ENCODE measurements at places on chromosomes 13 and 19.

GRCh38 chr13:35598790-35599369 is 122.4 kb upstream of the MAB21L1 start:
- DNase-seq, result no peak

DNA sequence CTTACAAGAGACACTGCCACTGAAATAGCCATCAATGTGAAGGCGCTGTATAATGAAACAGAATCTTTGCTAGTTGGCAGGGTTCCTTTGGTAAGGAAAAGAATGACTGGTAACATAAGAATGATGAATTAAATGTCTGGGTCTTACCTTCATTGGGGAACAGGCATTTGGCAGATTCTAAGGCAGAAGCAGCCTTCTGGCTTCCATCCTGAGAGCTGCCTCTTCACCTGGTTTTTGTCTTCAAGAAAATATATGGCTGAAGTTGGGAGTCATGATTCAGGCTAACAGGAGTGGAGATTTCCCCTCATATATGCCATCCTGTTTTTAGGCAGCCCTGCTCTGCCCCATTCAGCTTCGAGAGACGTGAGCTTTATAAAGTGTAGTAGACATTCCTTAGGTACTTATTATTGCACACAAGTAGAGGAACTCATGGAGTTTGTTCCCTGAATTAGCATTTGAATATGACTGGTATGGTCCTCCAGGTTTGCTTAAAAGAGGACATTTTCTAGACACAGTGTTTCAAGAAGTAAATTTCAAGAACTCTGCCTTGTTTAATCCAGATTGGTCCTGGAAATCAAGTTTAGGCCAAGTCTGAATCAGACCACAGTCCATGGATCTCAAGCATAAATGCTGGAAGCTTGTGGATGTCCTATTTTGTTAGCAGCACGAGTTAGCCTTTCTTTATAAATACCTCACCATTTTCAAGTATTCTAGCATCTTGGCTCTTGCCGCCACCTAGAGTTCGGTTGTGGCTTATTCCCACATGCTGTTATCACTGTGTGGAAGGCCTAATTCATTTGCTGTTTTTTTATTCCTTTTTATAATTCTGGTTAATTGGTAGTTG is 56.2 kb upstream of the AKAP11 start:
- no peak for DNase-seq

- no peak for DNase-seq
Measured at GRCh38 chr13:33281951-33282595, 3.5 kb downstream of the STARD13 start.

DNA sequence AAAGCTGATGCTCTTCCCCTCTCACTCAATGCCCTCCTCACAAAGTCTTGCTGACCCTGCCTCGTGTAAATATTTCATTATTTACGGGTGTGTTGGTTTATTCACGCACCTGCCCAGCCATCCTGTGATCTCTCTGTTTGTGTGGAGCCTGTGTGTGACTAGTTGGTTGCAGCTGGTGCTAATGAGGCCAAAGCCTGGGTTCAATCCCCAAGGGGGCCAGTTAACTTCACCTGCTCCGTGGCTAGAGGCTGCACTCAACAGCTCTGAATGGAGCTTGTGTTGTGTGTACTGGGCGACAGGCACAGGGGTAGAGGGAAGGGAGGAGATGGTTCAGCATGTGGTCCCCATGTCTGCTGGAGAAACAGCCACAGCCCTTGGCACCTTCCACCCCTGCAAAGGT is 109.5 kb downstream of the DNAJC15 start:
- DNase-seq, result no peak

DNA sequence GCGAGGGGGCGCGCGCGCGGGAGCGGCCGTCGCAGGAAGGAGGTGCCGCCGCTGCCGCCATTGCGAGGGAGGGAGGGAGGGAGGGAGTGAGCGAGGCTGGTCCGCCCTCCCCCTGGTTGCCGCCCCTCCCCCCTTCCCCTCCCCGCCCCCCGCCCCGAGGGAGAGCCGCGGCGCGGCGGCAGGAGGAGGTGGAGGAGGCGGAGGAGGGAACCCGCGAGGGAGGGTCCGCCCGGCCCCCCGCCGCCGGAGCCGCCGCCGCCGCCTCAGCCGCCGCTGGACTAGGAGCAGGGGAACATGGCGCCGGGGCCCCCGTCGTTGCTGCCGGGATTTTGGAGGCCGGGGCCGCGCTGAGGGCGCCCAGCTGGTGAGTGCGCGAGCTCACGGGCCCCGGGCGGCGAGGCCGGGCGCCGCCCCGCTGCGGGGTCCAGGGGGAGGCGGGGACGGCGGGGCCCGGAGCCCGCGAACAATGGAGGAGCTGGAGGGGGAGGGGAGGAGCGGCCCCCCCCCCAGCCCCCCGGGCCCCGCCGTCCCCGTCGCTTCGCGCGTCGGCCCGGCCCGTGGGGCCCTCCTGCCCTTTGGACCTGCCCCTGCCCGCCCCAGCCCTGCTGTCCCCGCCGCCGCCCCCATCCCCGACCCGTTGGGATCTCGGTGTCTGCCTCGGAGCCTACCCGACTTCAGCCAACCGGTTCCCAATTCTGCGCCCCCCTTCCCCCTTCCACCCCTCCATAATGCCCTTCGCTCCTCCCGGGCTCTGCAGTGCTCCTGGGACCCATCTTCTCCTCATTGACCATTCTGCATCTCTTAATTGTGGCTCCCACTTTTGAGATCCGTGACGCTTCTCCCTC is at the start of gene ARHGAP35:
ARHGAP35 (plus strand) TSS at position 152 of the 845 bp plus-strand sequence. CDS start 57,679 bp downstream, outside the sequence.
- DNase-seq, result no peak

GRCh38 chr13:26950546-26950945 is 190.0 kb upstream of the GPR12 start:
- no peak for DNase-seq

- DNase-seq, result no peak
Measured at GRCh38 chr19:32735936-32736335, 16.4 kb downstream of the TDRD12 start.

DNA sequence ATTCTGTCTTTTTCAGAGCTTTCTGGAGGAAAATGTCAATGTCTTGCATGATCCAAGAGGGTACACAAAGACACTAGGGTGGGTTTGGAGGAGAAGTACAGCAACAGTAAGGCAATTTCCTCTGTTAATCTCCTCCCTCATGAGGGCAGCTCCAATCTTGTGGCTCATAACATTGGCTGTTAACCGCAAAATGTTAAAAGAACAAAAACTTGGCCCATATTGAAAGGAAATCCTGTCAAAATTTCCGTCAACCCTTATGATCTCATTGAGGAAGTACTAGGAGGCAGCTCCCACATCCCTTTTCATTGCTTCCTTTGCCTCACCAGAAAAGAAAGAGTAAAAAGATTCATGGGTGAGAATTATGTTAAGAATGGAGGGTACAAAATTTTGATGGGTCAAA is 11.6 kb downstream of the OXGR1 start:
- DNase-seq, result no peak

DNA sequence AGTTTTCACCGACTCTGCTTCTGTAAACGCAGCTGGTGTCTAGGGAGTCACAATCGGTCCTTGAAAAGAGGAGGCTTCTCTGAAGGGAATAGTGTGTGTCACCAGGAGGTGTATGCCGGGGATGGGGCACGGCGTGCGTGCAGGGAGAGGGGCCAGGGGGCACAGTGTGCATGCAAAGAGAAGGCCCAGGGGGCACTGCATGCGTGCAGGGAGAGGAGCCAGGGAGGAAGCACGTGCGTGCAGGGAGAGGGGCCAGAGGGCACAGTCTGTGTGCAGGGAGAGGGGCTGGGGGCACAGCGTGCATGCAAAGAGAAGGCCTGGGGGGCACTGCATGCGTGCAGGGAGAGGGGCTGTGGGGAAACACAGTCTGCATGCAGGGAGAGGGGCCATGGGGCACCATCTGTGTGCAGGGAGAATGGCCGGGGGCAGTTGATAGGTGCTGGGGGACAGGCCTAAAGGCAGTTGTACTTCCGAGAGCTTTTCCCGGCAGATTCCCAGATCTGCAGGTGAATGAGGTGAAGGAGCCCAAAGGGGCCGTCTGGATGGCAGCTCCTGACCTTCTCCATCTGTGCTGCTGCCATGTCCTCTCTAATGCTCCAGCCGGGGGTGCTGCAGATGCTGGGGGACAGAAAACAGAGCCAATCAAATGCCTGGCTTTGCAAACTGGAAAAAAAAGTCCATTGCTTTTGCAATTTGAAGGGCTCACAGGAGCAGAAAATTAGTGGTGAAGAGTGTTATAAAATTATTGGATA is 36.4 kb downstream of the ATP11A start:
- no peak for DNase-seq

- no peak for DNase-seq
Measured at GRCh38 chr13:110458594-110459365, 102.7 kb downstream of the RAB20 start.

DNA sequence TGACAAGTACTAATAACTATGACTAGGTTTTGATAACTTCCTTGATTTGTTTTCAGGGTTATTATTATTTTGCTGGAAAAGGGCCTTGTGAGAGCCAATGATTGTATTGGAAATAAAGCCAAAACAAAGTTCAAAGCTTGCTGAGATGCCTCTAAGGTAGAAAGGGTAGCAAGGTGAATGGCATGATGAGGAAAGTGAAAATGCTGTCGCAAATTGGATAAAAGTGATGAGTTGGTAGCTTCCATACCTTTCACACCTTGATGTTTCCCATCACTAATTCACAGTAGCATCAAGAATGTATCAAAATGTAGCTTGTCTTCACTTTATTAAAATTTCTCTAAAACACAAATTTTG is 259.4 kb downstream of the FGF14 start:
- DNase-seq, result no peak

DNA sequence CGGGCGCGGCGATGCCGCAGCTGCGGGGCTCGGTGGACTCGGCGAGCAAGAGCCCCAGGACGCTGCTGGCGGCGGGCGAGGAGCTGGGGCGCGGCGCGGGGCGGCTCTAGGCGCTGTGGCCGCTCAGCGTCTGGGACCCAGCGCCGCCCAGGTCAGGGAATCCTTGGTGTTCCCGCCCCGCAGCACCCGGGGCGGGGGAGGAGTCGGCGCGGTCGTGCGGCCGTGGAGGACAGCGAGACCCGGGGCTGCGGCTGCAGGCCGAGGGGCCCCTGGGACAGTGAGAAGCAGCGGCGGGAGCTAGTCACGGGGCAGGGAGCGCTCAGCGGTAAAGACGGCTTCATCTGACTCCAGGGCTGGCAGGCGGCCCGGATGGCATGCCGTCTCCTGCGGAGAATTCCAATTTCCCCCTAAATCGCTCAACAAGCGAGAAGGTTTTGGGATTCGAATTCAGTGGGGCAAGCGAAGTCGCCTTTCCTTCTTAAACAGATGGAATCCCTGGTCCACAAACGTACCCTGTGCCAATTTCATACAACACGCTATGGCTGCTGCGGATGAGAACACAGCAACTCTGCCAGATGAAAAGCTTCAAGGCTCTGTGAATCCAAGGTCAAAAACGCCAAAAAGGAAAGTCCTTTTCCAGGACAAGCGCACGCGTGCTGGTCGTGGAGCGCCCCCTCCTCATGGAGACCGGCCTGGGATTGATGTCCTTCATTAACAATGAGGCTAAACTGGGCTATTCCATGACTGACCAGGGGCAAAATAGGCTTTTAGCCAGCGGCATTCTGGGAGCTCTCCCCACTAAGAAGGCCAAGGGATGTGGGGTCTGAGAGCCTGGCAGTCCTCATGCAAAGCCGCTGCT is 4.2 kb upstream of the ZSCAN4 start:
- no peak for DNase-seq

GRCh38 chr19:32750441-32751055 is 31.0 kb downstream of the TDRD12 start:
- no peak for DNase-seq

DNA sequence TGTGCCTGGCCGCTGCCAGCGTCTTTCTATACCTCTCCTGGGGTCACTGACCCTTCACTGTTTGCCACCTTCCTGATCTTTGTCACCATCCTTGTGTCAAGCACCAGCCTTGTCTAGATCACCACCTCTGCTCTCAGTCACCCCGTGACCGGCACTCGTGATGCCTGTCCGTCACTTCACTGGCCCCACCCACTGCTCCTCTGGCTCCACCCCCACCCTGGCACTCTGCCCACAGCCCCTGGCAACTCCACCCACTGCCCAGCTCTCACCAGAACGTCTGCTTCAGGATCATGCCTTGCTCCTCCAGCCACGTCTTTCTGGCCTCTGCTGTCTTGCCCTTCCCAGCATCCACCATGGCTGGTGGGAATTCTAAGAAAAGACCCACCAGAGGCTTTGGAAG is 24.8 kb upstream of the PLA2G4C start:
- DNase-seq, result no peak

DNA sequence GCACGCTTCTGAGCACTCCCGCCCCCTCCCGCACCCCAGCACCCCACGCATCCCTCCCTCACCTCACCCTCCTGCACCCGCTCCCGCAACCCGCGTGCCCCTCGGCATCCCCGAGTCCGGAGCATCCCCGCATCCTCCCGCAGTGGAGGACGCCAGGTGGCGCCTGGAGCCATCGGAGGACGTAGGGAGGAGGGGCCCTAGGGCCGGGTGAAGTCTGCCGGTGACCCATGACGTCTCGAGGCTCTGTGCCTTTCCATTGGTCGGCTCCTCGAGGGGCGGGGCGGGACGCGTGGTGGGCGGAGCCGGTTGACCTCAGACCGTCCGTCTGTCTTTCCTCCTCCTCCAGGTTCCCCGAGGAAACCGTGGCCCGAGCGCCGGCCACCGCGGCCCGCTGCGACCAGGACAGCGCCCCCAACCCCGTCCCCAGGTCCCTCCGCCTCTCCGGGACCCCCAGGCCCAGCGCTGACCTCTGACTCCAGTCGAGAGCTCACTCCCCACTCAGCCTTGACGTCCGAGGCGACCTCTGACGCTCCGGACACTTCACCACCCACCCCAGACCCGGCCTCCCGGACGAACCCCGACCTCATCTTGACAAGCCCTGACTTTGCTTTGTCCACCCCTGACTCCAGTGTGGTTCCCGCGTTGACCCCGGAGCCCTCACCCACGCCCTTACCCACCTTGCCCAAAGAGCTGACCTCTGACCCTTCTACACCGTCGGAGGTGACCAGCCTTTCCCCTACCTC is 19.9 kb downstream of the SBK2 start:
- peak; percentile 86 for DNase-seq

- no peak for DNase-seq
Measured at GRCh38 chr13:95756072-95756471, 79.1 kb downstream of the DNAJC3 start.

DNA sequence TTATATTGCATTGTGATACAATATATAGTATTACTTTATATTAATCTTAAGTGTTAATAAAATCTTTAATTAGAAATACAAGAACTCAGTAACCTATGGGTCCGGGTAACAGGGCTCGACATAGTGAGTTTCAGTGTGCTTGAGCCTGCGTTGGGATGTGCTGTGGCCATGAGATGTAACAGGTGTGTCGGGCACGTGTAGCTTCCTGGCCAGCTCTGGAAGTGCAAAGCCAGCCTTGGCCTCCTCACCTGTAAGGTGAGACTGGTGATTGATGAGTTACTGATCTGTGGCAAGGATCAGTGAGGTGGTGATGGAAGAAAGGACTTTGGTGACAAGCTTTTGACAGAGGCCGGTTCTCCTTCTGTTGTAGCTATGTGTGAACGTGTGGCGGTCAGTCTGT is 19.2 kb downstream of the ATP4B start:
- no peak for DNase-seq
